ENCODE measurements at places on chromosomes 13 and 19.

DNA sequence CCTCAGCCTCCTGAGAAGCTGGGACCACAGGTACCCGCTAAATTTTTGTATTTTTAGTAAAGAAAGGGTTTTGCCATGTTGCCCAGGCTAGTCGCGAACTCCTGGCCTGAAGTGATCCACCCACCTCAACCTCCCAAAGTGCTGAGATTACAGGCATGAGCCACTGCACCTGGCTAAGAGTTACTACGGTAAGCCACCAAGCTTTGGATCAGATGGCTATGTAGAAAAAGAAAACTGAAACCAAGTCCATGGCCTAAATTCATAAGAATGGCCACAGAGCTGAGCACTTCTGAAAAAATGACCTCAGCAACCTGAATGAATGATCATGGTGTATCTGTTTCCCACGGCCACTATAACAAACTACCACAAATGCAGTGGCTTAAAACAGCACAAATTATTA, 9.4 kb downstream of the OPA3 start:
- no peak for DNase-seq

DNA sequence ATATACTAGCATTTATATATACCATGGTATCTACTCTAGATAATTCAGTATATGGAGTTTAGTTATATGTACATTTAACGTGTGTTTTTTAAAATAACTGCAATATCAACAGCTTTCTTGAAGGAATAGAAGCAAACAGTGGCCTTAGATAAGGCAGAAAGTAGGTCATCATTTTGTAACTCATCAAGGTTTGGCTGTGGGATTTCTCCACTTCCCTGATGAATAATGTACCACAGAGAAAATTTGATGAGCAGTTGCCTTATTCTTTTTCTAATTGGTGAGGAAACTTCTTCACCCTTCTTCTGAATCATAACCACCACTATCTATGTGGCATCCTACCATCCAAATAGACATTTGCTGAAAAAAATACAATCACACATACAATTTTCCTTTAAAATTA, 590.2 kb upstream of the SPRY2 start:
- no peak for DNase-seq

GRCh38 chr19:41999878-42000208, 5.8 kb upstream of the ATP1A3 start:
- no peak for DNase-seq

- DNase-seq: no peak
Observed at GRCh38 chr13:45859705-45860104, 8.2 kb upstream of the SIAH3 start.

GRCh38 chr19:23345838-23346237, 49.4 kb downstream of the ZNF91 start:
- DNase-seq: no peak

DNA sequence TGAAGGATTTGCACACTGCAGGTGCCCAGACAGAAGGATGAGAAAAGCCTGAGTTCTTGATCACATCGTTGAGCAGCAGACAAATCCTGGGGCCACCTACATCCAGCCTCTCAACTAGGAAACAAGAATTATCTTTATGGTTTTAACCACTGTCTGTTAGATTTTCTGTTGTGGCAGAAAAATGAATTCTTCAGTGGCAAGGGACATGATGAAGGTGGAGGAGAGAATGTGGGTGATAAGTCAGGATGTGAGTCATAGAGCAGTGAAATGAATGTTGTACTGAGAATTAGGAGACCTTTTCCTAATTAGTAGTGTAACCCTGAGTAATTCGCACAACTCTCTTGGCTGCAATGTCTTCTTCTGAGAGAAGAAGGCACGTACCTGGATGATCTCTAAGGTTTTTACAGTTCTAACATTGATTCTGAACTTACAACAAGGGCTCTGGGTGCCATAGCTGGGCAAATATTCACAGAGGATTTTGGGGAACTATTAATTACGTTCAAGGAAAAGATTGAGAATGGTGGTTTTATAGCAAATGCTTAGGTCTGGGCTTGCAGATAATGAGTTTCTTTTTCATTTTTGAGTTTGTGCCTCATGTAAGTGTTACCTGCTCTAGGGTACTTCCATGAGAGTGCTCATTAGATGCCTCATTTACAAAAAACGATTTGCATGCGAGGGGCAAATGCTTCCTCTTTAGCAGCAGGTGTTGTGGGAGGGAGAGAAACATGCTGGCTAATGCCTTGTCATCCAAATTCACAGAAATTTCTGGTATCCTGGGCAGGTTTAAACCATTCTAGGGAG, 111.0 kb upstream of the KL start:
- DNase-seq: no peak

DNA sequence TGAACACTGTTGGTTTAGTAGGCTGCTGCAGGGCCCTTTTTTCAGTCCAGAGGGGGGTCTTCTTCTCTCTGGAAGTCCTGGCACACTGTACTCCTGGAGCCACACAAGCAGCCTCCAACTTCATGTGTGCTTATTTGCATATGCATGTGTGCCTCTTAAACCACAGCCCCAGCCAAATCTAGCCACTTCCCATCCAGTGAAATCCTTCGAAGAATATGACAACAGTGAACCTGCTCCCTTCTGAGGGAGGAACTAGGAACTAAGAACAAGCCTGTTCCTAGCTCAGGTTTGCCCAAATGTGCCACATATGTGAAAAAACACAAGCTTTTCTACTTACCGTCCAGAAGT, 348.5 kb downstream of the FOXO1 start:
- no peak for DNase-seq

DNA sequence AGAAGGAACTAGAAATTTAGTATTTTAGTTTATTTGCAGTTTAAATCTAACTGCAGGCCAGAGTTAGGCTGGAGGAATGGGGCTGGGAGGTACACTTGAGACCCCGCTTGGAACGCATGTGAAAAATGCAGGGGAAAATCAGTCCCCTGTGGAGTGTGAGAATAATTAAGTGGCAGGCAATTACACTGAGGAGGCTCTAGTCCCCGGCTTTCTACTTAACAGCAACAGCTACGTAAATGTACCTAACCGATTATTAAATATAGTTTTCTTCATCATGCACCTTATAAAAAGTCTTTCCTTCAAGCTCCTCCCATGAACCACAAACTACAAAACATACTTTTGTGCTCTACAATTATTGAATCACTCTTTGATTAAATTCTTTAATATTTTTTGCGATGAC, 804 bp downstream of the ZNF708 start:
- DNase-seq: peak; percentile 1

Data from GM19239 (cell line).